ENCODE measurements at places on chromosomes 1 and 21. TPM values are rescaled to one million over a fixed set of nuclear protein-coding genes. Genes with fewer than 3 reads are reported as not detected.
A peak's percentile ranks its signal among the peaks of the same experiment; 100 is the strongest.

CACNA1S gene
- 0.06 TPM for polyA plus RNA-seq

DNA sequence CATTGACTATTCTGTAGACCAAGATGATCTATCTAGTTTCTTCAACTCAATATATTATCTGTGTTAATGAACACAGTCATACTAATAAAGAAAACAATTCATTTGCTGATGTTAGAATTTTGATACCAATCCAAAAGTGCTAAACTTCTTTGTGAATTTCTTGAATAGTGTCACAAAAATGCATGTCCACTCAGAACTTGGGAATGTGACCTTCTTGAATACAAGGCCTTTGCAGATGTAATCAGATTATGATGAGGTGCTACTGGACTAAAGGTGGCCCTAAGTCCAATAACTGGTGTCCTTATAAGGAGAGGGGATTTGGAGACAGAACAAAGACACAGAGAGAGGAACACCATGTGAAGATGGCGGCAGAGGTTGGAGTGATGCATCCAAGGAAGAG lies 305.8 kb upstream of the ZP4 start:
- no peak for DNase-seq

GRCh38 chr1:209895709-209896108 lies 42.3 kb upstream of the SYT14 start:
- DNase-seq, result no peak

- DNase-seq, result no peak
Measured at GRCh38 chr1:6591222-6591621, 11.4 kb downstream of the ZBTB48 start.

- DNase-seq, result no peak
Measured at GRCh38 chr1:3698660-3699408, 46.5 kb downstream of the TP73 start.

ABCG1 gene
- 2.1 TPM for polyA plus RNA-seq

LMOD1 gene
- 0.77 TPM for polyA plus RNA-seq

DNA sequence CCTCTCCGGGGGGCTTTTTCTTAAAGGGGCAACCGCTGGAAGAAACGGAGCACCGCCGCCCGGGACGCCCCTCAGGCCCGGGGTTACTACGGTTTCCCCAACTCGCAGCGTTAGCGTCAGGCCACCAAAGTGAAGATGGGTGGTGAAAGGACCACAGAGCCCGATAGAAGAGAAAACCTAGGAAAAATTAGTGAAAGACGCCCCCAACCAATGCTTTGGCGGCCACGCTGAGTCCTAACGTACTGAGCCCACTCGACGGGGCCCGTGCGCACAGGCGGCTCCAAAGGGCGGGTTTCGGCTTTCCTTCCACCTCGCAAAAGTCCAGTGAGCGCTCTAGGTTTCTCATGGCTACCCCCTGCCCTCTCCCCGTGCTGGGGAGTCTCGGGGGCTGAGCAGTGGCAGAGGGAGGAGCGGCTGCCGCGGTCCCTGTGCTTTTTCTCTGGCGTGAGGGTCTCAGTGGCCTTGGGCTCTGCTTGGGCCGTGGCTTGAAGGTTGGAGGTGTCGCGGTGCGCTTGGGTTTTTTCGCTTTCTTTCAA lies 12.2 kb upstream of the SPEN start:
- DNase-seq, result no peak

DNA sequence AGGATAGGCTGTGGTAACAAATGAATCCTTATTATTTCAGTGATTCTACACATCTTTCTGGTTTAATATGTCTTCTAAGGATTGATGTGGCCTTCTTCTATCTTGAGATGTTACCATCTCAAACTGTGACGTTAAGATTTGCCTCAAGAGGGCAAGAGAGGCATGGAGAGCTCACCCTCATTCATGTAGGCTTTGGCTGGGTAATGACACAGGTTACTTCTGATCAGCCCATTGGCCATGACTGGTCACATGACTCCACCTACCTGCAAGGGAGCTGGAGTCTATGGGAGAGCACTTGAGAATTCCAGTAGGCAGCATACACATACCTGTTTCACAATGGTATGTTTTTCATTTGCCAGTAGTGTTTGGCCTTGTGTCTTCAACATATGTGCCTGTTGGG lies 30.0 kb downstream of the CACHD1 start:
- DNase-seq, result no peak

GRCh38 chr21:44870748-44871495 lies 2.6 kb downstream of the PTTG1IP start:
- DNase-seq, result no peak

GRCh38 chr1:232134365-232134764 lies 495.6 kb downstream of the SIPA1L2 start:
- DNase-seq, result no peak

GRCh38 chr1:178093951-178094738 lies at the start of gene RASAL2:
Gene RASAL2, plus strand, starts transcription at chr1:178094104. Its CDS starts 389 bp downstream, at chr1:178094493.
- peak; percentile 84 for DNase-seq

DNA sequence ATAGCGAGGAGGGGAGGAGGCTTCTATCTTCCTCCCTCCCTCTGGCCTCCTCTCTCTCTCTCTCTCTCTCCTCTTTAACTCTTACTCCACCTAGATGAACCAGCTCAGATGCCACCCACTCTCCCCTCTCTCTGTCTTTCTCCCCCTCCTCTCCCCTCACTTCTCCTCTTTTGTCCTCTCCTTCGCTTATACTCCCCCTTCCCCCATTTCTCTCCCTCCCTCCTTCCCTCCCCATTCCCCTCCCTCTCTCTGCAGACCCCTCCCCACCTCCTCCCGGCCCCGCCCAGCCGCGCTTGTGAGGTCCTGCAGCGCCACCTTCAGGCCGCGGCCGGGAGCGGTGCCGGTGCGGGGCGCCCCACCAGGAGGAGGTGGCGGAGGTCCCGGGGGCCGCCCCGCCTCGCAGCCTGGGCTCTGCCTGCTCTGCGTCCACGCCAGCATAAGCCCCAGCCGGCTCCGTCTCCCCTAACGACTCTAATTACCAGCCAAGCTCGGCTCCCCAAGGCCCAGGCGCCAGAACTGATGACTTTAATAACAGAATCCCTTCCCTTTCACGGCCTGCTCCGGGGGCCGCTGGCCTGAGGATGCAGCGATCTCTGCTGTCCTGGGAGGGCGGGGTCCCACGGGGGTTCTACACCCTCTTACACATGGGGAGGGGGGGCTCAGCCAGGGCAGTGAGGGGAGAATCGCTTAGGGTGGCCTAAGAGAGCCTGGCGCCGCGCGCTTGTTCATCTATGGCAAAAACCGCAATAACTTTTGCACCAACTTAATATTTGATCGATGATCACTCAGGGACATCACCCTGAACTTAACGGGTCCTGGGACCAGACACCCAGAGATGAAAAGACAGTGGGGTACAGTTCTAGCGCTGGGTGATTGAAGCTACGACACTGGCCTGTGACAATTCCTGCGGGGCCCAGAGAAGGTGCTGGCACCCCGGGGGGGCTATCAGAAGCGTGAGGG lies 637.3 kb downstream of the MATN1 start:
- DNase-seq, result peak; percentile 98

DNA sequence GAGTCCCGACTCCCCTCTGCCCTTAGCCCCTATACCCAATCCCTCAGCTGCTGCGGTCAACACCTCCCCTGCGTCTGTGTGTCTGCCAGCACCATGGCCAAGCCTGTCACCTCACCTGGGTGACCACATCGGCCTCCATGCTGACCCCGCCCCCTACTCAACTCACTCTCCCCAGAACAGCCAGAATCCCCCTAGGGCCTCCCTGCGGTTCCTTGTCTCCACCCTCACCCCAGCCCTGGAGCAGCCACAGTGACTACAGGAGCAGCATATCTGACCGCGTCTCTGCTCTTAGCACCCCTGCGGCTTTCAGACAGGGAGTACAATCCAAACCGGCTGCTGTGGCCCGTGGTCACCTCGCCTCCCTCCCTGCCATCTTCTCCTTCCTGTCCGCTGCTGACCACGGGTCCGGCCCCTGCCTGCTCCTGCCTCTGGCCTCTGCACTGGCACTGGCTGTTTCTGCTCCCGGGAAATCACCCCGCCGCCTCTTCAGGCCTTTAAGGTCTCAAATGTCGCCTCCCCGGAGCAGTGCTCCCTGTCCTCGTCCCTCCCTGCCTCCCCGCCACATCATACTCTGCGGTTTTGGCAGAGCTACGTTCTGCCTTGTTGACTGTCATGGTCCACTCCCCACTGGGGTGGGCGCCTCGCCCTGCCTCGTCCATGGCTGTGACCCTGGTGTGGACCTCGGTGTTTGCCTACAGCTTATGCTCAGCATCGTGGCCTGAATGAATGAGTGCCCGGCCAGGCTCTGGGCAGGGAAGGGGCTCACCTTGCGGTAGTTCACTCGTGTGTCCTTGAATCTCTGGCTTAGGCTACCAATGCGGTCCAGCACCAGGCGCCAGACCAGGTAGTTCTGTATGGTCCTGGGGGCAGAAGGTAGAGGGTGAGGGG lies 11.1 kb downstream of the PRXL2B start:
- DNase-seq, result no peak

GRCh38 chr1:4322881-4323280 lies 331.5 kb upstream of the AJAP1 start:
- DNase-seq, result no peak

GRCh38 chr1:111446546-111446945 lies 2.5 kb downstream of the WDR77 start:
- no peak for DNase-seq

CPLANE2 gene
- 2.3 TPM for polyA plus RNA-seq

GRCh38 chr1:212596798-212597197 lies 11.8 kb upstream of the ATF3 start:
- DNase-seq, result no peak

LRRC3 gene
- polyA plus RNA-seq, result 3.1 TPM

GRCh38 chr1:59350521-59350920 lies 53.6 kb downstream of the FGGY start:
- no peak for DNase-seq

DNA sequence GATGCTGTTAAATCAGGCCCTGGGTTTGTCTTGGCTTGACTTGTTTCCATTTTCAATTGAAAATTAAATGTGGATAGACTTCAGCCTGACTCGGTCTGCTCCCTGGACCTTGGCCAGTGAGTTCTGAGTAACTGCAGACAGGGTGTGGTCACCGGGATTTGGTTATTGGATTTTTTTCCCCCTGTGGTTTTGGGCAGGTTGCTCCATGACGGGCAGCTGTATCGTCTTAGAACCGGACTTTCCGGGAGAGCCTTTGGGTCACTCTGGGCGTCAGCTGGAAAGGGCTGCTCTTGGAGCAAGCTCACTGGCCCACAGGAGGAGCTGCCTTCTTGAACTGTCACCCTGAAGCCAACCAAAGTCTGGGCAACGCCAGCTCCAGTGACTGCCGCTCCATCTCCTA lies 75.0 kb downstream of the CLIC6 start:
- no peak for DNase-seq

- DNase-seq, result no peak
Measured at GRCh38 chr1:115056395-115056798, 26.8 kb downstream of the TSHB start.

DNA sequence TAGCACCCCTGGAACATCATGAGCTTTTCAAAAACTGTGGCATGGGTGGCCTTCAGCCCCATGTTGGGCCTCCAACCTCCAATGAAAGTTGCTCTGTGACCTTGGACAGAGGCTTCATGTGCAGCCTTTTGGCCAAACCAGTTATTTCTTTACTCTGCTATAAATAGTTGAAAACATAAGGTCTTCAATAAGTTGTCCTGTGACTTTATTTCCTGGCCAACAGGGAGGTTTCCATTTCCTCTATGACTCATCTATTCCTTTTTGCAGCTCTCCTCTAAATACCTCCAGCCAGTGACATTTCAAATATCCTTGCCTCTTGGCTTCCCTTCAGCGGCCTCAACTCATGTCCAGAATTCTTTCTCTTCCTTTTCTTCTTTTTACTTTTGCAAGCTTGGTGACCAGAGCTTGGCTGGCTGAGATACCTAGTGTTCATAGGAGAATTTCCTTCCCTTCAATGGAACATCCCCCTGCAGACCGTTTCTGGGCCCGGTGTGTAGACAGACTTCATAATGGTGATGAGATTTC lies 22.7 kb upstream of the TRIM67 start:
- no peak for DNase-seq

DNA sequence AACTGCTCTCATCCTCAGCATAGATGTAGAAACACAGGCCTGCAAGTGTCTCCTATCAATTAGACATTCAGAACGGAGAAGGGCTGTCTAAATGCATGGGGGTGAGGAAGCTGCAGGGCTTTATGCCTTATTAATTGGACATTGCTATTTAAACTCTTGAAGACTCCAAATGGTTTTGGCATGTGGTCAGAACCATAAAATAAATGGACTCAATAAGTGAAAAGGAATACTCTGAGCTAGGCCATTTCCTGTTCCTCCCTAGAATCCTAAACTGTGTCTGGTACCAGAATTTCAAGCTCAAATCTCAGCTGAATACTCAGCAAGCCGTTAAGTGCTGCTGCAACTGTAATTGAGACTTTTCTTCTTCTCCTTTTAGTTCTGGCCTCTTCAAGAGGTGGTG lies 80.4 kb upstream of the C1orf87 start:
- DNase-seq, result no peak

HTR1D gene
- 11.5 TPM for polyA plus RNA-seq

DNA sequence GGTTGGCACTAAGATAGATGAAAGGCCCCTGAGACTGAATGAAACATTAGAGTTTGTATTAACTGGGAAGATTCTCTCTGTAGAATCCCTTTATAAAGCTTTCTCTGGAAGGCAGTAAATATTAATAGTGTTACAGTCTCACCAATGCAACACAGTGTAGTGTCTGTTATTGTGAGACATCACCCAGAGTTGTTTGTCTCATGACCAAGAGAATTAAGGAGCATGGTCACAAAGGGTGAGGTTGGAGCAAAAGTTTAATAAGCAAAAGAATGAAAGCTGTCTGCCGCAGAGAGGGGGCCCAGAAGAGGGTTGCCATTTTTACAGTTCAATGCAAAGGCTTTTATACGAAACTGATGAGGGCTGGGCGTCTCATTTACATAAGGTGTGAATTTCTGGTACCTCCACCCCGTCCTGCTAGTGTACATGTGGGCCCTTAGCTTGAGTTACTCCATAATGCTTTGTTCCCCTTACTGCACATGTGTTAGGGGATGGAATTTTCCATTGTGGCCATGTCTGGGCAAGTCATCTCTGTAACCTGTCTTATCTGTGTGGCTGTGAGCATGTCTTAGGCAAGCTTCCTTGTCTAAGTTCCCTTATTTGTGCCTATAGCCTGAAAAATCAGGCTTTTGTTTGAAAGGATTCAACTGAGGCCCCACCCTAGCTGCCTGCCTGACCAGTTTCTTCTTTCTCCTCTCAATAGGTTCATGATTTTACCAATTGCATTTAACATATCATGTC lies 184.1 kb downstream of the RASAL2 start:
- no peak for DNase-seq

DNA sequence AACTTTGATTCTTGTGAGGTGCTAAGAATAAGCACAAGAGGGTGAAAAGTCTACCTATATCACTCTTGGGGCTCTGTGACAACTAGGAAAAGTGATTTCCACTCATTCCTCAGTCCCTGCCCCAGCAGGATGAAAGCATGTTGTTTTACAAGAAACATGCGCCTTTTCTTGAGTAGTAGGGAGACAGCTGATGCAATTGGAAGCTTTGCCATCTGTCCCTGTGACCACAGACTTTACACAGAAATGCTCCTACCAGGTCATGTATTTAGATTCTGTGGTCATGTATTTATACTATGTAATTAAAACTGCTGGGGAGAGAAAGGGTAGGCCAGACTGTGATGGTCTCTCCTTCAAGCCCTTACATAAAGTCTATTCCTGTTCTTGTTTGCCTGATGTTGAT lies 445.5 kb downstream of the PTPRC start:
- no peak for DNase-seq

All from H1 (cell line).